Nucleus accumbens (tissue), 56 donors: ENCODE measurements at places on chromosomes 4 and X.

GRCh38 chr4:5693871-5694270, 14.5 kb downstream of the EVC2 start:
- no peak for DNase-seq

DNA sequence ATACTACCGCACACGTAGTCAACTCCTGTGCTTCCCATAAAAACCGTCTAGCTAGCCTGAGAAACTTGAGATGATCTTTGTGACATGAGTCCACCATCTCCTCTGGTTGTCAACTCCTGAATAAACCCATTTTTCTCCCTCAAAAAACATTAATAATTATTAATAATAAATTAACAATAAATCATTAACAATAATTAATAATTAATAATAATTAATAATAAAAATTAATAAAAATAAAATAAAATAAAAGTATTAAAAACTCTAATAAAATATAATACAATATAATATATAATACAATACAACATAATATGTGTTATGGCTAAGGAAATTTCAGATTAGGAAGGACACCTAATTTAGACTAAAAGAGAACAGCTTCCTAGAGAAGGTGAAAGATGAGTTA, 20.7 kb upstream of the TMPRSS11E start:
- DNase-seq: no peak

- DNase-seq: no peak
Measured at GRCh38 chr4:39357002-39357401, 9.2 kb downstream of the RFC1 start.

GRCh38 chr4:7414046-7414445, 20.7 kb downstream of the PSAPL1 start:
- no peak for DNase-seq
